ENCODE measurements at places on chromosomes 7 and 10.
A peak's percentile ranks its signal among the peaks of the same experiment; 100 is the strongest.

- no peak for DNase-seq
These were observed 62.2 kb upstream of the CARD11 start for GRCh38 chr7:3105856-3106255.

DNA sequence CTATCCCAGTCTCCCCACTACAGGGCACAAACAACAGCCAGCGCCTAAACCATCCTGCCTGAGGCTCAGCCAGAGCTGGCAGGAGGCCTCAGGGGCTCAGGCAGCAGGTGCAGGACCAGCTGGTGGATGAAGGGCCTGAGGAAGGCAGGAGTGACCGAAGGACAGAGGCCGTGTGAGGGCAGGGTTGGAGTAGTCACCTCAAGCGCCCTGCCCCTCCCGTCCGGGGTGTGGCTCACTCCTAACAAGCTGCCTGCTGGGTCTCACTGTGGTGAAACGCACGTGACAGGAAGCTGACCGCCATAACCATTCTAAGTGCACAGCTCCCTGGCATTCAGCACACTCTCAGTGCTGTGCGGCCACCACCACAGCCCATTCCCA, 281.1 kb downstream of the ELFN1 start:
- DNase-seq = peak; percentile 40

DNA sequence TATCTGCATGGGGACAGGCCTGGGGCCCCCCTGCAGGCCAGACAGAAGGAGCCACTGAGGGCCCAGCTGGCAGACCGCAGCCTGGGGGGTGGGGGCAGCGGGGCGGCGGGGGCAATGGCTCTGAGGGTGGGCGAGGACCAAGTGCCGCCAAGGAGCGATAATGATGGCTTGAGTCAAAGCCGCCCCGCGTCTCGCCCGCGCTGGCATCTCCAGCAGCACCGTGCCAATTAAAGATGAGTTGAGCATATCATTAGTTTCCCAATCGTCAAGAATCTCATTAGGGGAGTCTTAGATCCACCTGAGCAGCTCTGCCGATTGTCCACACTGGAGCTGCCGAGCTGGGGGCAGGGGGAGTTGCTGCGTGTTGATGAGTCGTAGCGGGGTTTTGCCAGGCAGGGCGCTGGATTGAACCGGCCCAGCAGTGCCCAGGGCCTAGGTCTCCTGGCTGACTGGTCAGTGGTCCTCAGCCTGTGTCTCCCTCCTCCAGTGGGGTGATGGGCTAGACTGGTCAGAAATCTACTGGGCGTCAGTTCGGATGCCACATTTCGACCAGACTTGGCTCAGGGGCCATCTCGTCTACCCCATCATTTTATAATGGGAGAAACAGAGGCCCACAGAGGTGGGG, 41.0 kb upstream of the PSMG3 start:
- no peak for DNase-seq

DNA sequence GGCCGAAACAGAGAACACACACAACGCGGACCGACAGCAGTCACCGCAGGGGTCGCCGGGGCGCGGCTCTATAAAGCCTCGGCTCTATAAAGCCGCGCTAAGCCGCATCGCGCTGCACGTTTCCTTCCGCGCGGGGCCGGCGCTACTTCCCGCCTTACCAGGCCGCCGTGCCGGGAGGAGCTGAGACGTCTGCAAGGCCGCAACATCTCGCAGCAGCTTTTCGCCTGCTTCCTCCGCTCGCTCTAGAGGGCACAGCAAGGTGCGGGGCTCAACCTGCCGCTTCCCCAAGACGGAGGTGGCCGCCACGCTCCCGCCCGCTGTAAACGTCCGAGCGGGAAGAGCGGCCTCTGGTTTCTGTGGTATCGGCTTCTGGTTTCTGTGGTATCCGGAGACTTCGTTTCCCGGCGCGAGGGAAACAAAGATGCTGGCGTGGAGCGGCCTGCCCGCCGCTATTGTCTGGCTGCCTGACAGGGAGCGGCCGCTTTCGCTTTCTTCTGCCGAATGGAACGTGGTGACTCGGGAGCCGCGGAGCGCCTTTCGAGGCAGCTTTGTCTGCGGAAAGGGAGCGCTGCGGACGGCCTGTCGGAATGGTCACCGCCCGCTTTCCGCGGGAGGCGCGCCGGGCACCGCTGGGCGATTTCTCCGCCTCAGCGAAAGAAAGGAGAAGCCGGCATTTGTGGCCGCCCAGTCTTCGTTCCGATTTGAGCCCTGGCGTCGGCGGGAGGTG, 91.8 kb downstream of the SPAG6 start:
- DNase-seq = peak; percentile 93

GRCh38 chr7:31373337-31374289, 33.1 kb upstream of the NEUROD6 start:
- no peak for DNase-seq

GRCh38 chr7:33107136-33108066, 1.8 kb downstream of the RP9 start:
- peak; percentile 57 for DNase-seq

DNA sequence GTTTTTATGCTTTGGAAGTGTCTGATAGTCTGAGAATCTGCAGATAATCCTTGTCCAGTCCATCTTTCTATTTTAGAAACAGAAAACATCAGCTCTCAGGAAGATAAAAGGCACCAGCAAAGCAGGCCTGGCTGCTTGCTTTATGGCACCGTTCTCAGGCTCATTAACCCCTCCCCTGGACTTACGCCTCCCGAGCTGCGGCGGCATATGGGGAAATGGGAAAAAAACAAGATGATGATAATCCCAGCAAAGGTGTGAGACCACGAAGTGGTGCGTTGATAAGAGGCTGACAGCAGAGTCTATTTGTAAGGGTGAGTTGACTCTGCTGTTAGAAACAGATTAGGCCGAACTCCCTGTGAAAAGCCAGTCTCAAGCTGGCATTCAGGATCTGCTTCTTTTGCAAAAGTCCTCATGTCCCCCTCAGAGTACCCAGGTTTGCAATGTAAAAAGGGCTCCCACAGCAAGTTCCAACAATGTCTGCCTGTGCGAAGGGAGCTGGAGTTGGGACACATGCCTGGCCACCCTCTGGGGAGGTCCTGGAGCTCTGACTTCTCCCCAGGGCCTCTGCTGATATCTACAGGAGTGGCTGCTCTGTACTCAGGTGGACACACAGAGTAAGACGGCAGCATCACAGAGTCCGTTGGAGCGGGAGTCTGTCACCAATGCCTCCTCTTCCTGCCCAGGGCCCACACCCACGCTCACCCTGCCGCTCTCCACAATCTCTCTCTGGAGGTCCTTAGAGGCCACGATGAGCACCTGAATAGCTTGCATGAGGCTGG, 54.3 kb downstream of the SPDYE5 start:
- no peak for DNase-seq

- no peak for DNase-seq
These were observed 518.8 kb downstream of the CNTNAP2 start for GRCh38 chr7:146635205-146636032.

- DNase-seq = no peak
These were observed 15.0 kb upstream of the COMMD3 start for GRCh38 chr10:22301193-22301592.

DNA sequence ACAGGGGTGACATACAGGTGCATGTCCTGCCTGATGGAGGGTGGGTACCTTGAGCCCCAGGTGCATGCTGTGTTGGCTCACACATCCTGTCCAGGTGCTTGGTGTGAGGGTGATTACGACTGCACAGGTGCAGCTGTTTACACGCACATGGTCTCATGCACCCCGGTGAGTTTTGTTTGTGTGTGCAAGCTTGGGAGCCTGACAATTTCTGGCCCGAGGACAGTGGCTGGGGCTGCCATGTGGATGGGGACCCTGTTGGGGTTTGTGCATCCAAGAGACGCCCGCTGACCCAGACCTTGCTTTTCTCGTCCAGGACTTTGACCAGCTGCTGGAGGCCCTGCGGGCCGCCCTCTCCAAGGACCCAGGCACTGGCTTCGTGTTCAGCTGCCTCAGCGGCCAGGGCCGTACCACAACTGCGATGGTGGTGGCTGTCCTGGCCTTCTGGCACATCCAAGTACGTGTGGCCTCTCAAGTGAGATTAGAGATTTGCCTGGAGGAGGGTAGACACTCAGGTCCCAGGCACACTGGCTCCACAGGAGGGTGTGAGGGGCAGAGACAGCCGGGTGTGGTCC, 61.7 kb downstream of the PRF1 start:
- no peak for DNase-seq

DNA sequence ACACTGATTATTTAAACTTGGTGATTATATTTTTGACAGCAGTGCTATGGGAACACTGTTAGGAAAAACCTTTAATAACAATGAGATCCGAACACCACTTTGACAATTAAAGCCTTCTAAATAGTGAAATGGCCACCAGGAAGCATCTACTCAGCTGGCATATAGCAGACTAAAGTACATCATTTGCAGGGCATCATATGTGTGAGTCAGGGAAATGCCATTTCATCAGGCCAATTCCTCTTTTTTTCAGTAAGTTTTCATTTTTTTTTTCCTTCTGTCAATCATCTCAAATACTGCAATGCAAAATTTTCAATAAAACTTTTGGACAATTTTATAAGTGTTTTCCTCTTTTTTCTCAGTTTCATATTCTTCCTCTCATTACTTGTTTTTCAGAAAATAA, 521.4 kb upstream of the SEMA3D start:
- no peak for DNase-seq

DNA sequence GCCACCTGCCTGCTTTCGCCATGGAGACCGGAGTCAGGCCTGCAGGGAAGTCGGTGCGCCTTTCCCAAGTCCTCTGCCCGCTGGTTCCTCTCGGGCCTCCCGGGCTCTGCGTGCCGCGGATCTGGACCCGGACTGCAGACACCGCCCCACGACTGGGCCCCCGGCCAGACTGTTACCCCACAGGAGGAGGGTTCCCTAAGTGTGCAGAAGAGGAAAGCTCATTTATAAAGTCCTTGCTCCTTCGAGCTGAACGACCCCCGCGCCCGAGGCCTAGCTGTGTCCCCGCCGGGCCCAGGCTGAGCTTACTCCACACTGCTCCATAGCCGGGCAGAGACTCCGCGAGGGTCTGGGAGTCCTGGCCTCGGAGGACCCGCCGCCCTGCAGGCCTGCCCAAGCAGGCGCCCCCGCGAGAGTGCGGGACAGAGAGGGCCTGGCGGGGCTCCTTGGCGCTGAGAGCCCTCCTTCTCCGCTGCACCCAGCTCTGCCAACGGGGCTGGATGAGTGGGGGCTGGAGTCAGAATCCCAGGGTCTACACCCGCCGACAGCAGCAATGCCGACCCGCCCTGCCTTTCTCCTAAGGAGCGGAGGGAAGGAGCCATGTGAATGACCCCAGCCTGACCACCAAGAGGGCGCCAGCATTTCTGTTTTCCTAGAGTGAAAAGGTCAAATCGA, 8.3 kb downstream of the EN2 start:
- DNase-seq = no peak

DNA sequence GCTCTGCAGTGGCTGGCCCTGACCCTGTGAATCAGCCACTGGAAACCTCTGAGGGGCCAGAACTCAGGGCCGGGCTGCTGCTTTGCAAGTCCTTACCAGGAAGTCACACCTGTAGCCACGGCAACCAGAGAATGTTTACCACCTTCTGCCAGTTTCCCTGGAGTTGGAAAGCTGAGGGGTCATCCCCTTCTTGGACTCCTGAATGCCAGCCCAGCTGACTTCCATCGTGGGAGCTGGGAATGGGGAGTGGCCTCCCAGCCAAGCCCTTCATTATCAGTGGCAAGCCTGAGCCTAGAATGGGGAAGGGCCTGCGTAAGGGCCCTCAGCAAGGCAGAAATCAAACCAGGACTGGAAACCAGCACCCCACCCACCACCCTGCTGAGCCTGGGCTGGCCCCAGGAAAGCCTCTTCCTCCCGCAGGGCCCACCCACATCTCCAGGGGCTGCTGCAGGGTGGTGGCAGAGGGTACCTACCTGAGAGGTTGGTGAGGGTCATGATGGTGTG, 6.5 kb upstream of the CRHR2 start:
- DNase-seq = no peak

GRCh38 chr7:144777005-144777839, 58.6 kb downstream of the TPK1 start:
- DNase-seq = no peak

DNA sequence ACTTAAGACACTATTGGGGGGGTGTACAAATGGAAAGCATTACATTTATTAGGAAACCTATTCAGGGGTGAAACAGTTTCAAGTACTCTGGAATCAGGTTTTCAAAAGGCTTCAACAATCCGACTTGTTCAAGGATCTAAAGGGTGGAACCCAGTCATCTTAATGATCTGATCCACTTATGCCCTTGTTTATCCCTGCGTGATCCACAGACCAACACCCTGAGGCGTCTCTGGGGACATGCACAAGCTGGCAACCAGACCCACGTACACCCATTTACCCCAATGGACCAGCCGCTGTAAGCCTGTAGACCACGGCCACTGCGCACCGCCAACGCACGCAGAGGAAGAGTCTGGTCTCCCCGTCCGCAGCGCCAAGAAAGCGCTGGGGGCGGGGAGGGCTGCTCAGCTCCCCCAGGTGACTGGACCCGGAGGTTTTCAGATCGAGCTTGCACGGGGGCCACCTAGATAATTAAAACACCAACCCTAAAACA, 13.4 kb downstream of the HNRNPF start:
- peak; percentile 39 for DNase-seq

- no peak for DNase-seq
These were observed 77.6 kb upstream of the SHH start for GRCh38 chr7:155889636-155890511.

DNA sequence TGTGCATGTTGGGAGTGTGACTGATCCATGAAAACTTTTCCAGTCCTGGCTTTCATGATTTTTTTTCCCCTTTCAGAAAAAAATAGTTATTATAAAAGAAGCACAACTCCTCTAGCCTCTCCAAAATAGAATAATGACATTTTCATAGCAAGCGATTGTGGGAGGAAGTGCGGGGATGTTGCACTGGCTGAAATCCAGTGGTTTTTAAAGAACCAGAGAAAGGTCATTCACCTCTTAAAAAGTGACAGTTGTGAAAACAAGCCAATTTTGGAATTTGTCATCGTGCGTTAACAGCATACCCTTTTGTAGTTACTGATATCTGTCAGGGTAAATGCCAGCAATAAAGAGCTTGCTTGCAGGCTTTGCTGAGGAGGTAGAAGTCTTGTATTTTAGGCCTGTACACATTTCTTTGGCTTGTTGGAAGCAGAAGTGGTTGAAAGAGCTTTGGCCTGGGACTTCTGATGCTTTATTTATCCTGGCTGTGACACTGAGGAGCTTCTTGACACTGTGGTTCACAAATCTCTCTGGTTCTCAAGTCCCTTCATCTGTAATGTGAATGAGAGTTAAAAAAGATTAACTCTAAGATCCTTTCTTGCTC, 545.9 kb downstream of the REEP3 start:
- no peak for DNase-seq

Measured in CD4-positive, alpha-beta T cell treated with Interleukin-1 beta for 1 hour (primary cell).